Left ventricle myocardium superior (tissue), 1 donor: ENCODE measurements at places on chromosomes 7 and 10. TPM values are rescaled to one million over a fixed set of nuclear protein-coding genes. Genes with fewer than 3 reads are reported as not detected.
A peak's percentile ranks its signal among the peaks of the same experiment; 100 is the strongest.

- no peak for DNase-seq
These were observed 45.5 kb upstream of the CCDC3 start for GRCh38 chr10:13046851-13047528.

- DNase-seq: no peak
These were observed 177.6 kb downstream of the PPP1R17 start for GRCh38 chr7:31864646-31865045.

GRCh38 chr10:127997937-127998336, 91.0 kb downstream of the PTPRE start:
- no peak for DNase-seq

- DNase-seq: no peak
These were observed 355.3 kb upstream of the GALNT17 start for GRCh38 chr7:70776627-70777101.

DNA sequence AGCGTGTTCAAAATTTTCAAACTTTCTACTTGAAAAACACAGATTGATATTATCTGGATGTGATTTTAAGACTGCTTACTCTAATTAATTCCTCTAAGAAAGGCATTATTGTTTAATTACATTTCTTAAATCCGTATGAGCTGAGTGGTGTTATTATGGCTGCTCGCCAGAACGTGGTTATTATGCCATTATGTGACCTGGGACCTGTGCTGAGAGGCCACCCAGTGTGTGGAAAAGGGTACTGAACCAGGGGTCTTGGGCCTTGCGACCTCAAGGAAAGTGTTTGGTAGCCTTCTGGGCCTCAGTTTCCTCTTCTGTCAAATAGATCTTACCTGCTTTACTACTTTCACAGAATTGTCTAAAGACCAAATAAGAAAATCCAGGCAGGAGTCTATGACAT, 15.4 kb downstream of the LGI1 start:
- no peak for DNase-seq

GRCh38 chr10:49123981-49124950, 8.9 kb upstream of the VSTM4 start:
- no peak for DNase-seq

- DNase-seq: no peak
These were observed 27.0 kb upstream of the SUN1 start for GRCh38 chr7:805261-805660.

OR6B1 gene
- total RNA-seq: not detected

GRCh38 chr7:1678081-1678543, 8.0 kb downstream of the ELFN1 start:
- no peak for DNase-seq

DNA sequence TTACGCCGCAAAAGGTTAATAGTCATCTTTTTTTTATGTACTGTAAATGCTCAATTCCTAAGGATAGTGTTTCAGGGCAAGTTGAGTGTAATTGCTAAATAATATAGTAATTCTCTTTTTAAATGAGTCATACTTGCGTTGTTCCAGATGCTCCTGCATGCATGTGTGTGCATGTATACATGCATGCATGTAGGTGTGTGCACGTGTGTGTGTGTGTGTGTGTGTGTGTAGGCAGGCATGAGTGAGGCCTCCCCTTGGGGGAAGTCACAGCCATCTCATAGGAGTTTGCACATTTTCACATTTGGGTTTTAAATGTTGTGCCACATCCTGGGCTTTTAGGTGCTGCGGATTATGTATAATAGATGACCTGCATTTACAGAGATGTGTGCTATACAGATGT, 1095.8 kb downstream of the KCNMA1 start:
- no peak for DNase-seq

DNA sequence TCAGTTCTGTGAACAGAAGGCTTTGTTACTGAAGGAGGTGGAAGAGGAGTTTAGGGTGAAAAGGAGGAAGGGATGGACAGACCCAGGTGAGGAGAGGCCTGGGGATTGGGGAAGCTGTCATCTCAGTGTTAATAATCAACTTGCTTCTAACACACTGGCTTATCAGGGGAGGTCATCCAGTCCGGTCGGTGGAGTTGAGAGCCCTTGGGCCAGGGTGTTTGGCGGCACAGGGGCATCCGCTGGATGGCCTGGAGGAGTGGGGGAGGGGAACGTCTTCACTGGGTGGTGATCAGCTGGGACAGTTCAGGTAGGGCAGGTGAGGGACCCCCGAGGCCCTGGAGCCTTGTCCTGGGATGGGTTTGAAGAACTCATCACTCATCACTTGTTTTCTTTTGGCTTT, 33.9 kb downstream of the SHH start:
- no peak for DNase-seq

NKX2-3 gene
- not detected for total RNA-seq

DNA sequence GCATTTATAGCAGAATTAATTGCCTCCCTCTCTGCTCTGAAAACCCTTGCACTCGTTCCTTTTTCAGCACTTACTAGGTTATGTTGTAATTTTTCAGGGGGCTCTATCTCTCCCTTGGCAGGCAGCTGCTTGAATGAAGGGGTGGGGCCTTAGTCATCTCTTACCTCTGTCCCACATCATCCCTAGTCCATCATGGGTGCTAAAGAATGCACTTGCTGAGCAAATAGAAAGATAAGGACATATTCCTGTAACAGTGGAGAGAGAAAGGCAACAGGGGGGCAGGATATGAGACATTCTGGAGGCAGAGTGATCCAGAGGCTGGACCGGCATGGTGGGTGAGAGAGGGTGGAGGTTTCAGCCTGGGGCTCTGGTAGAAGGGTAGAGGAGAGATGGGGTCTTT, 60.0 kb downstream of the MINDY4 start:
- no peak for DNase-seq

DNA sequence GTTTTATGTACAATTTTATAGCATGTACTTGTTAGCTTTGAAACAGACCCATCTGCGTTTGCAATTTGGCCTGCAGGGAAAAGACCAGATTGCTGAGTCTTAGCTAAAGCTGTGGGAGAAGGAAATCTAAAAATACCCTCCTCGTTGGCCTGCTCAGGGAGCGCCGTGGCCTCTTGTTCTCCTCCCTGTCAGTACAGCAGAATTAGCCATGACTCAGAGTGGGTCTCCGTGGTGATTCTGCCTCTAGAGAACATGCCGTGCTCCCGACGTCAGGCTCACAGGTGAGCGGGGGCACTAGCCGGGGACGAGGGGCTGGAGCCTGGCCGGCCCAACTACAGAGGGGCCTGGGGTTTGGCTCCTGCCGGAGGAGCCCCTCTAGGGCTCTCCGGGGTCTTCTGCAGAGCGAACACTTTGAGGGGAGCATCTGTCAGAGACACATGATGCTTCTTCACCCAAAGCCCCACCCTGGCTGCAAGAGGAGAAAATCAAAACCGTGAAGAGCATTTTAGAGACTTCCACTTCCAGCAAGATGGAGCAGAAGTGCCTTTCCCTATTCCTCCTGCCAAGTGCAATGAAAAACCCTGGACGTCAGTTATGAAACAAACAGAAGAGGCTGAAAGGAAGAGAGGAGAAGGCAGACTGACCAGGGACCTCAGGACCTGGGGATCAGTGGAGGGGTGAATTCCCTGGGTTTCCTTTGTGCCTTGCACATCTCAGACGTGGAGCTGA, 98.9 kb downstream of the LHPP start:
- peak; percentile 76 for DNase-seq

SLC16A12 gene
- total RNA-seq: 1.1 TPM

DNA sequence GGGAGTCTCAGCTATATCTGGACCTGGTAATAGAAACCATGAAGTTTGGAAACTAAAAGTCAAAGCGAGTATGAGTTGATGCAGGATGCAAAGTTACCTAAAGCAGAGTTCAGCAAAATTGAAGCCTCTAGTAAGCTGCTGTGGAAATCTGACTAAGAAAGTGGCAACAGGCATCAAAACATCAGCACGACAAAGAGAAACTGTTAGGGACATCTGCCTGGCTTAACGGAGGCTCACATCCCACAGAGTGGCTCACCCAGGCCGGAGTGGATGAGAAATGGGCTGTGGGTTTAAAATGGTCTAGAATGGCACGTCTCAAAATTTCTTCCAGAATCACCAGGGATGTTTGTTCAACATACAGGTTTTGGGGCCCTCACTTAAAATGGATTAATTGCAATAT, 164.1 kb upstream of the NPY start:
- no peak for DNase-seq

CPN1 gene
- total RNA-seq: not detected

DNA sequence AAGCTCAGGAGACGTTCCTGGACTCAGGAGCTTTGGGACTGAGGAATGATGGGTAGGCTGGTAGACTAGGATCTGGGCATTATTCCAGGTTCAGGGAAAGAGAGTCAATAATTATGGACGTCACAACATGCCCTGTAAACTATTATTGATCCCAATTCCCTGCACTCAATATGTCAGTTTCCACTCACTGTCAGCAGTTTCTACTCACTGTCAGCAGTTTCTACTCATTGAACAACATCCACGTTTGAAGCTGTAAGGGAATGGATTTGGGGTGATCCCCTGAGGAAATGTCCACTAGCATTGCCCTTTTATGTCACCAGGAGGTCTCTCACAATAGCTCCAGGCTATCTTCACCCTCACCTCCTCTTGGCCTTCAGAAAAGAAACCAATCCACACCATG, 1268.6 kb downstream of the TYW1 start:
- no peak for DNase-seq

GRCh38 chr7:140059273-140060242, 3.2 kb downstream of the PARP12 start:
- DNase-seq: peak; percentile 68

DNA sequence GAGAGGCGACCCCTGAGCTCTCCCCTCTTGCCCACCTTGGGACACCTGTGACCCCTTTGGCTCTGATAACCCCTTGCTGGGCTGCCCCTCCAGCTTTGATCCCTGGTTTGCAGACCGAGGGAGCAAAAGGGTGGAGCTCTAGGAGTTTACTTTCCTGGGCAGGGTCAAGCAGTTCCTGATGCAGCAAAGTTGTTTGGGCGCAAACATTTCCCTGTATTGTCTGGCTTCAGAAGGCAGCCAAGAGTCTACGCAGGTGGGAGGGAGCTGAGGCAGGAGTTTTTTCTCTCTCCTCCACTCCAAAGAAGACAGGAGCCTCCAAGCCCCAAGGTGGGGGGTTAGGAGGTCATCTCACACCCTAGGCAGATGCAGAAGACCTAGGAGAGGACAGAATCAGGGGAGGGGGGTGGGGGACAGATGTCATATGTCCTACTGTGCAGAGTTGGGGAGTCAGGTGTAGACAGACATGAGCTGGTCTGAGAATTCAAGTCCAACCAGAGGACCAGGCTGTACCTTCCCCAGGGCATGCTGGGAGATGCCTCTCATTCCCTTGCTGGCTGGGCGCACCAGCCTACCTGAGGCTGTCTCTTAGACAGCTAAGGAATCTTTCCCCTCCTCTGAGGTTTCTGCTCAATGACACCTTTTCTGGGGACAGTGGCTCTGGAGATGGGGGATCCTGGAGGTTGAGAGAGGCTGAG, 20.5 kb downstream of the TMEM270 start:
- no peak for DNase-seq

PNLIPRP1 gene
- total RNA-seq: not detected

- DNase-seq: no peak
These were observed 58.6 kb upstream of the ANK3 start for GRCh38 chr10:60448246-60448645.

RNF133 gene
- total RNA-seq: 0.47 TPM
